ENCODE measurements at places on chromosomes 4 and X. TPM values are rescaled to one million over a fixed set of nuclear protein-coding genes. Genes with fewer than 3 reads are reported as not detected.

Gene GPRASP3
- total RNA-seq, result 2.0 TPM

Gene RNF128
- not detected for total RNA-seq

Gene SGMS2
- total RNA-seq, result not detected

Gene CYBB
- 4.3 TPM for total RNA-seq

Gene CDKL2
- total RNA-seq, result 0.22 TPM

Gene ENPP6
- total RNA-seq, result 0.89 TPM

Gene PAGE1
- total RNA-seq, result not detected

Gene CCKAR
- total RNA-seq, result not detected

Gene ZMAT1
- total RNA-seq, result 12.9 TPM

Gene CTAG1A
- total RNA-seq, result not detected

Gene KIAA1210
- total RNA-seq, result not detected

Gene MAGEA2B
- total RNA-seq, result not detected

Gene MAGEC2
- not detected for total RNA-seq

Gene NEUROG2
- not detected for total RNA-seq

Gene CXCR3
- 105 TPM for total RNA-seq

Gene NFKB1
- total RNA-seq, result 130 TPM

Gene PF4V1
- total RNA-seq, result not detected

Gene FGFRL1
- total RNA-seq, result 19.1 TPM

Gene SHOX
- total RNA-seq, result not detected

Gene METTL14
- total RNA-seq, result 53.1 TPM

Gene SPATA4
- not detected for total RNA-seq

Gene DCAF8L2
- total RNA-seq, result not detected

Gene SH3BP2
- 82.6 TPM for total RNA-seq

Gene BMP3
- total RNA-seq, result not detected

Gene UGT8
- total RNA-seq, result 0.17 TPM

Gene P2RY4
- 0.19 TPM for total RNA-seq

Gene UBE2D3
- total RNA-seq, result 376 TPM

Gene CLCN5
- total RNA-seq, result 3.1 TPM

Gene METAP1
- total RNA-seq, result 50.8 TPM

Gene RAB9B
- 0.37 TPM for total RNA-seq

Gene BEX1
- not detected for total RNA-seq

Gene POU4F2
- not detected for total RNA-seq

Gene GATA1
- not detected for total RNA-seq

Gene MAGEA8
- total RNA-seq, result not detected

Gene TMEM31
- not detected for total RNA-seq

Gene GDPD2
- not detected for total RNA-seq

Gene ANKRD17
- total RNA-seq, result 49.8 TPM

Gene FOXR2
- total RNA-seq, result not detected

Gene TSPAN6
- total RNA-seq, result 0.17 TPM

Gene SATL1
- total RNA-seq, result not detected

Gene MCTS1
- 42.1 TPM for total RNA-seq

Gene PRDM8
- total RNA-seq, result 9.5 TPM

Gene HSD17B11
- total RNA-seq, result 42.8 TPM

Gene CXXC4
- 0.11 TPM for total RNA-seq

Gene SPOCK3
- not detected for total RNA-seq

Gene BST1
- 0.91 TPM for total RNA-seq

Gene PDGFC
- total RNA-seq, result not detected

Gene UCP1
- not detected for total RNA-seq
